Cortex of kidney (tissue), 1 donor: ENCODE measurements at places on chromosomes 2 and 18.

DNA sequence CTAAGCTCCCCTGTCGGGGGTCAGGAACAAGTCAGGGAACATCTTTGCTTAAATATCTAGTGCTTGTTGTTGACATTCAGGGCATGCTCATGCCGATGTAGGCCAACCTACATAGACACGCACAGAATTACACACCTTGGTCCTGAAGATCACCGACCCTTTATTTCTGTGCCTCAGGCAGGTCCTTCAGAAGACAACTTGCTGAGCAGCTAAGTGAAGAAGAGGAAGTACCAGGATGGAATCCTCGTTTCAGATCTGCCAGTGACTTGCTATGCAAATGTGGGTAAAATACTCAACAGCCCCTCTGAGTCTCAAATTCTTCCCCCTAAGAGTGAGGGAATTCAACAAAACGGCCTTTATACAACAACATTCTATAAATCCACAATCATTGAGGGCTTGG lies 494.7 kb downstream of the BCL11A start:
- no peak for DNase-seq

GRCh38 chr2:204343685-204344084 lies 201.6 kb upstream of the PARD3B start:
- DNase-seq, result no peak

- no peak for DNase-seq
These were observed 720 bp upstream of the DSC2 start for GRCh38 chr18:31102941-31103340.

GRCh38 chr2:170073288-170073687 lies 104.7 kb upstream of the MYO3B start:
- DNase-seq, result no peak

DNA sequence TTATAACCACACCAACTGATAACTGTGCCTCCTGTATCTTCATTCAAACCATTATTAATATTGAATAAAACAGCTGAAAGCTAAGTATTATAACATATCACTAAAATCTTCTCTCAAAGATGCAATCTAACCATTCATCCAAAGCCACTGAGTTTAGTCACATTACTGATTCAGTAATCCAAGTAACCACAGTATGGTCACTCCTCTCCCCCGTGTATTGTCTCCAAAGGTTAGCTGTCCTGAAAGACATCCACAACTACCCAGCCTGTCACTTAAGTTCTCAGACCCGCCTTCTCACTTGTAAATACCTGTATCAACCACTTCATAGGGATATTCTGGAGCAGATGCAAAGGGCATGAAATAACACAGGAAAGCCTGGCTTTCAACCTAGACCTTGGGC lies 213.4 kb upstream of the BOD1L2 start:
- DNase-seq, result no peak

DNA sequence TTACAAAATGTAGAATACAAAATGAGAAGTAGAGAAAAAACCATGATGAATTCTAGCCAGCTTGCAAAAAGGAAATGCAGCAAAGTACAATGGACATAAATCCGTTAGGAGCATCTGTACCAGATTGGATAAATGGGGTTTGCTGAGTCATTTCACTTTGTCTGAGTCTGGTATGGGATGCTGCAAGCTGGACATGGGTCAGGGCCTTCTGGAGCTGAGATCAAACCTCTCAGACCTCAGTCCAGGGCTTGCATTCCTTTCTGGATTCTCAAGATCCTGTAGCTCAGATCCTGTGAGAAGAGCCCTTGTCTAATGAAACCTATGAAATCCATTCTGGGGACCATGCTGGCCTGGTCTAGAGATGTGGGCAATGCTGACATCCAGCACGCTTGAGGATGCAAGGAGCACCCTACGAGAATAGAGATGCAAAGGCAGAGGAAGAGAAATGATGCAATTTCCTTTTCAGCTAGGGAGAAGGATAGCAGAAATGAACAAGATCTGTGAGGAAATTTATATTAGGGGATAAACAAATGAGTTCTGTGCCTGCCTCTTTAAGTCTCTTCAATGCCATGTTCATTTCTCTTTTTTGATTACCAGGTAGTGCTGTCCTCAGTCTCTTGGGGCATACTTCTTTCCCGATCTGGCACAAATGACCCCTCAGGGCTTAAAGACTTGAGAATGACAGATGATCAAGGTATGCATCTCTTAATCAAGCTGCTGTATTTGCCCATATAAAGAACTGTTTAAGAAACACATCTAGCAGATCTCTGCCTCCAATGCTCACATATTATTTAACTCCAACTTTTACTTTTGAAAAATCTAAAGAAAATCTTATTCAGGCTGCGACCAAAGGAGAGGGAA lies 230.4 kb downstream of the MEIS1 start:
- no peak for DNase-seq

DNA sequence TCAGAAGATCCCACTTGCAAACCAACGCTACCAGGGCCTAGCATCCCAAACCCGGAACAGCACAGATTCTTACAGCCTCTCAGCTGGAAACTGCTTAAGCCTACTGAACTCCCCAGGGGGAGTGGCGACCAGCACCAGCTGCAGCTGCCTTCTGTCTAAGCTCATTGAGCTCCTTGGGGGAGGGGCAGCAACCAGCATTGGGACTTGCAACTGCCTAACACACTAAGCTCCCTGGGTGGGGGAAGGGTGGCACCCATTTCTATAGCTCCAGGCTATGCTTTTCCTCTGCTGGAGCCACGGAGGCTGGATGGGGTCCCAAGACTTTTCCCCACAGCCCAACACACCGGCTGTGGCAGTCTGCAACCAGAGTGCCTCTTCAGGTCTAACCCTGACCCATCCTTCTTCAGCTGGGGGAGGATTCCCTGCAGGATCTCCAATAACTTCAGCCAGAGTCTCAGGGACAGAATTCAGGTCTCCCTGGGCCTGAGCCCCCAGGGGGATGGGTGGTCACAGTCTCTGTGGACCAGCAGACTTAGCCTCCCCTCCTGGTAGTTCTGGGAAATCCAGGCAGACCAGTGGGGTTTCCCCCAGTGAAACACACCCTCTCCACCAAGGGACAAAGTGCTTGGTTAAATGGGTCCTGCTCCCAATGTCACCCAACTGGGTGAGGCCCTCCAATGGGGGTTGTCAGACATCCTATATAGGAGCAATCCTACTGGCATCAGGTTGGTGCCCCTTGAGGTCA lies 45.9 kb upstream of the ITGA4 start:
- no peak for DNase-seq

DNA sequence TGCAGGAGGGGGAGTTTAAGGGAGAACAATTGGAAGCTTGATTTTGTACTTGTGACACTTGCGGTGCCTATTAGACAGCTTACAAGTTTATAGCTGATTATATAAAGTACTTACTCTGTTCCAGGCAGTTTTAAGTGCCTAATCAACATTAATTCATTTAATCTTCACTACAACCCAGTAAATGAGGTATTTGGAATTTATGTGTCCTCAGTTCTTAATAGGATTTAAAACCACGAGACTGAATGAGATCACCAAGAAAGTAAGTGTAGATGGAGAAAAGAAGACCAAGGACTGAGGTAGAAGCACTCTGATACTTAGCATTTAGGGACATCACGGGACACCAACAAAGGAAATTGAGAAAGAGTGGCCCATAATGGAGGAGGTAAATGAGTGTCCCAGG lies 49.8 kb downstream of the ZC3H15 start:
- no peak for DNase-seq

DNA sequence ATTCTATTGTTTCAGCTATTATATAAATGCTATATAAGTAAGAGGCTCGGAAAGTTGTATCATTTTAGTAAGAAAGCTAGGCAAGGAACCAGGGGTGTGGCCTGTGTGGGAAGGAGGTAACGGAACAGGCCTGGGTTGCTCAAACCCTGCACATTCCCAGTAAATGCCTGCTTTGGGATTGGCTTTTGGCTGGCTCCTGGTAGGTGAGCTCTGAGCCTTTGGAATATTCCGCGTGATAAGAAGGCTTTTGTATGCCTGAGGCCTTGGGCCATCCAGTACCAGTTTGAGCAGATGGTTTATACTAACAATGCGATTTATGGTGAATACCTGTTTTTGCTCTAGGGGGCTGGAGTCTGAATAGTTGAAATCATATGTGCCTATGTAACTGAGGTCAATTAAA lies 42.6 kb upstream of the CDH20 start:
- DNase-seq, result no peak
